A549 treated with Hydrocortisone at 1 μM for 4 hours (cell line): ENCODE measurements at places on chromosomes 16 and 17. TPM values are rescaled to one million over a fixed set of nuclear protein-coding genes. Genes with fewer than 3 reads are reported as not detected.

ABCA8 gene
- 0.24 to 0.54 TPM (median 0.33 TPM) in 5 replicates for total RNA-seq

TBC1D3 gene
- total RNA-seq = not detected in 5 replicates

TOM1L1 gene
- 36.0 to 45.4 TPM (median 36.5 TPM) in 5 replicates for total RNA-seq

ZACN gene
- 0.13 to 0.53 TPM (median 0.33 TPM) in 5 replicates for total RNA-seq

EFCAB13 gene
- 1.3 to 2.4 TPM (median 1.9 TPM) in 5 replicates for total RNA-seq

NLRC5 gene
- 3.3 to 4.4 TPM (median 3.6 TPM) in 5 replicates for total RNA-seq
